Astrocyte (in vitro differentiated cells and primary cell): ENCODE measurements at places on chromosomes 1 and 21. TPM values are rescaled to one million over a fixed set of nuclear protein-coding genes. Genes with fewer than 3 reads are reported as not detected.
A peak's percentile ranks its signal among the peaks of the same experiment; 100 is the strongest.

Gene ZNF683
- total RNA-seq, result not detected in 2 replicates

DNA sequence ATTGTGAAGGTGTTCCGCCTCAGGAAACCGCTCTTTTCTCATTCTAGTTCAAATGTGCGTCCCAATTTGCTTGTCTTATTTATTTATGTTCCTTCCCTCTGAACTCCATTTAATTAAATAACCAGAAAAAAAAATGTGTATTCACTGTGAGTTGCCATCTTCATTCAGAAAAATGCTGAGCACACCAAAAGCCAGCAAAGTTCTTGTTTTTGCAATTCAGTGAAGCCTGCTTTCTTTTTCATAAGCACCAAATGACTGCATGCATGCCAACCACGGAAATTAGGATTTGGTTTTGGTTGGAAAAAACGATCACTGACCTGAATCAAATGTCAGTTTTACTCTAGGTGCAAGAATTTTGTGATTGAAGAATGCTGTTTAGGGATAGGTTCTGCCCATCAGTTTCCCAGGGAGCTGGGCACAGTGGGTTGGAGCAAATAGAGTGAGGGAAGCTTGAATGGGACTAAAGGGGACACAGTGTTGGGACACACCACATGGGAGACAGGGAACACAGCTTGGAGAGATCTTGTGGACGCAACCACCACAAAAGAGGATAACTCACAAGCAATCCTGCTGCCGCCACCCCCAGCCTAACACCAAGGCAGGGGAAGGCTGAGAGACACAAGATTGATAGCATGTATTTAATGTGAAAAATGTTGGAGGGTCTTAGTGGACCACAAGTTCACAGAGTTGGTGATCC, 183.4 kb upstream of the GALNT2 start:
- no peak overlapping the region for H3K4me3 ChIP-seq
- H3K36me3 ChIP-seq, result no peaks in the 10 kb centered on the region
- DNase-seq, result no peak
- H3K27me3 ChIP-seq, result peaks cover 8% of the 10 kb centered on the region
- H3K27ac ChIP-seq, result no peak overlapping the region

Gene CITED4
- 4.8 and 7.1 TPM in 2 replicates for total RNA-seq

Gene FMO5
- 1.0 and 1.3 TPM in 2 replicates for total RNA-seq

DNA sequence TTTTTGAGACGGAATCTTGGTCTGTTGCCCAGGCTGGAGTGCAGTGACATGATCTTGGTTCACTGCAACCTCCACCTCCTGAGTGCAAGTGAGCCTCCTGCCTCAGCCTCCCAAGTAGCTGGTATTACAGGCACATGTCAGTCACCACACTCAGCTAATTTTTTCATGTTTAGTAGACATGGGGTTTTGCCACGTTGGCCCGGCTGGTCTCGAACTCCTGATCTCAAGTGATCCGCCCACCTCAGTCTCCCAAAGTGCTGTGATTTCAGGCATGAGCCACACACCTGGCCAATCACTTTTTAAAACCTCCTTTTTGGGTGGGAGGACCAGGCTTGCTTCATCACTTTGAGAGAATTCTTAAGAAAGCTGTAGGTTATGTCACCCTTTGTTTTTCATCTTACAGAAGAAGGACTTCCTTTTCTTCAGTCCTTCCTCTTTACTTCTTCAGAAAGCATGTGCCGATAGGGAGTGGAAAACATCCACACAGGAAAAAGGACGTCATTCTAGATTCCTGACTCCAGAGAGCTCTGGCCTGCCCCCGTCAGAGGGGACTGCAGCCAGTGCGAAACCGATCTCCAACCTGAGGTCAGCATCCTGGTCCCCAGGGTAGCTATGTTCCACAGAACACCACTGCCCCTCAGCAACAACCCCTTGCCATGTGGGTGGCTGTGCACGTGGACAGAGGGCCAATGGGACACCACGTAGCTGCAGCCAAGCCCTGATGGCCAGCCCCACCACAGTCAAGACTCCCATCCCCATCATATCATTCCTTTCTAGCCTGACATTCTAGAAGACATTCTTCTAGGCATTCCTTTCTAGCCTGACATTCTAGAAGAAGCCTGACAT, 21.9 kb downstream of the NCF2 start:
- peak; percentile 24 for DNase-seq
- H3K27me3 ChIP-seq, result no peaks in the 10 kb centered on the region
- peaks cover 21% of the 10 kb centered on the region for H3K4me1 ChIP-seq
- peak overlapping the region; percentile 51 for H3K27ac ChIP-seq
- H3K4me3 ChIP-seq, result no peak overlapping the region
- no peaks in the 10 kb centered on the region for H3K36me3 ChIP-seq

Gene IFI44L
- total RNA-seq, result 184 and 271 TPM in 2 replicates

- peaks cover 30% of the 10 kb centered on the region for H3K4me1 ChIP-seq
- peak; percentile 87 for DNase-seq
- peak overlapping the region; percentile 93 for H3K27ac ChIP-seq
- no peaks in the 10 kb centered on the region for H3K27me3 ChIP-seq
- H3K4me3 ChIP-seq, result peak overlapping the region; percentile 95
Observed at GRCh38 chr1:113931451-113931851, 2.3 kb downstream of the HIPK1 start.

Gene KIAA1614
- 0.84 and 0.96 TPM in 2 replicates for total RNA-seq

GRCh38 chr1:16026723-16027484, 5.1 kb downstream of the CLCNKA start:
- no peaks in the 10 kb centered on the region for H3K4me1 ChIP-seq
- no peak overlapping the region for H3K27ac ChIP-seq
- H3K27me3 ChIP-seq, result no peaks in the 10 kb centered on the region

DNA sequence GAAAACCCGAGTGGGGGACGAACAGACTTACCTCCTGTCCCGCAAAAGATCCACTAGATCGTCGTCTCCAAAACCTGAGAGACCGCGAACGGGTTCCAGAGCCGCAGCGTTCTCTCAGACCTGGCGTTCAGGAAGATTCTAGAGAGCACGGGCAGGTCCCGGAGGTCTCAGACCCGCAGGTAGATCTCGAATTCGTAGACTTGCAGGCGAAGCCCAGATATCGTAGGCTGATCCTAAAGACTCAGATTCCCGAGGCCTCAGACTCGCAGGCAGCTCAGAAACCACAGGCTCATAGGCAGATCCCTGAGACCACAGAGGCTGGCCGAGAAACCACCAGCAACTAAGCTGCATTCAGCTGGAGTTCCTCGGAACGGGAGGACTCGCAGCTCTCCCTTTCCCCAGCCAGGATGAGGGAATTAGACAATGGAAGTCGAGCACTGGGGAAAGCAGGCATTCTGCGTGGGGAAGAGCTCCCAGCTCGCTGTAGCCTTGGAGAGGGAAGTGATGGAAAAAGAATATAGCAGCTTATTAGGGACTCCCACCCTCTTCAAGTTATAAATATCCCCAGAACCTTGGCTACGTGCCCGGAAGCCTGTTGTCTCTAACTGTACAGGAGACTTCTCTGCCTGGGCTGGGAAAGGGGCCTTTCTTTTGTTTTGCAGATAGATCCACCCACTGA, at the start of gene ZNF436:
Gene ZNF436 (minus strand): TSS at position 502 of the 679 bp plus-strand sequence. CDS start 1,831 bp downstream, outside the sequence.
- H3K27me3 ChIP-seq, result no peaks in the 10 kb centered on the region
- peaks cover 16% of the 10 kb centered on the region for H3K36me3 ChIP-seq
- peak within 1 kb of the TSS; percentile 99 for H3K27ac ChIP-seq
- peak; percentile 85 for DNase-seq
- peak within 1 kb of the TSS; percentile 99 for H3K4me3 ChIP-seq

Gene ZFP69B
- total RNA-seq, result 4.3 and 5.4 TPM in 2 replicates

- peaks cover 30% of the 10 kb centered on the region for H3K4me1 ChIP-seq
- peaks cover 3% of the 10 kb centered on the region for H3K36me3 ChIP-seq
- no peaks in the 10 kb centered on the region for H3K27me3 ChIP-seq
- no peak overlapping the region for H3K4me3 ChIP-seq
- DNase-seq, result no peak
Observed at GRCh38 chr1:33367485-33368405, 46.8 kb upstream of the A3GALT2 start.

Gene UQCRH
- 299 and 337 TPM in 2 replicates for total RNA-seq

Gene SMPDL3B
- 2.2 and 2.5 TPM in 2 replicates for total RNA-seq

Gene PBX1
- 34.2 and 37.2 TPM in 2 replicates for total RNA-seq

Gene CFAP107
- total RNA-seq, result not detected in 2 replicates

Gene AADACL4
- total RNA-seq, result not detected in 2 replicates

GRCh38 chr1:29362764-29363163, 126.4 kb downstream of the PTPRU start:
- peaks cover 11% of the 10 kb centered on the region for H3K27me3 ChIP-seq
- no peaks in the 10 kb centered on the region for H3K4me1 ChIP-seq
- H3K4me3 ChIP-seq, result no peak overlapping the region
- no peak for DNase-seq
- H3K36me3 ChIP-seq, result no peaks in the 10 kb centered on the region

DNA sequence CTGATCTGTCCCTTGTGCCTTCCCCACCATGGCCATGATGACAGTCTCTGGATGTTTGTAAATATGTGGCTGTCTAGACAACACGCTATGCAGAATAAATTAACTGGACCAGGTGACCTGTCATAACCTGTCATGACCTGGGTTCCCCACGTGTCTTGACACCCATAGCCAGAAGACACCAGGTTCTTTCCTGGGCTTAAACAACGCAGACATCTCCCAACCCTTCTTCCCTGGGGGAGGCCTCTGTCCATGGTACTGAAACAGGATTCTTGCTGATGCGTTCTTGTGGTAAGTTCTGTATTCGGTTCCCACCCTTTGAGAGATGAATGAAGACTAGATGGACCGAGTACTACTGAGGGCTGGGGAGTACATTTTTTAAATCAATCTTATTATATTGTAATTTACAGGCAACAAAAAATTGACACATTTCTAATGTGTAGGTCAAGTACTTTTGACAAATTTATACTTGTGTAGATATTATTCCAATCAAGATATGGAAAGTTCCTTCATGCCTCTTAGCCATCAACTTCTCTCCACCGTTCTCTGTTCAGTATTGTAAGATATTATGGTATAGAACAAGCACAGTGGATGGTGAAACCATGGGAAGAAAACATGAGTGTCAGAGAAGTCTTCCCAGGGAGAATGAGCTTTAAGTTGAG, 738.8 kb downstream of the PTPRU start:
- no peaks in the 10 kb centered on the region for H3K36me3 ChIP-seq
- peaks cover 26% of the 10 kb centered on the region for H3K4me1 ChIP-seq
- H3K27me3 ChIP-seq, result no peaks in the 10 kb centered on the region
- H3K4me3 ChIP-seq, result no peak overlapping the region

Gene MSH4
- total RNA-seq, result 0.34 and 0.43 TPM in 2 replicates

Gene LYPLAL1
- 25.6 and 26.1 TPM in 2 replicates for total RNA-seq

- DNase-seq, result no peak
- no peak overlapping the region for H3K4me3 ChIP-seq
- no peaks in the 10 kb centered on the region for H3K27me3 ChIP-seq
- H3K36me3 ChIP-seq, result no peaks in the 10 kb centered on the region
- H3K4me1 ChIP-seq, result peaks cover 46% of the 10 kb centered on the region
Observed at GRCh38 chr1:109280862-109281261, 2.1 kb downstream of the PSRC1 start.

- H3K27me3 ChIP-seq, result peaks cover 40% of the 10 kb centered on the region
- no peaks in the 10 kb centered on the region for H3K36me3 ChIP-seq
- H3K4me3 ChIP-seq, result no peak overlapping the region
- no peak overlapping the region for H3K27ac ChIP-seq
Observed at GRCh38 chr1:207670997-207671396, 26.1 kb downstream of the CR1L start.

Gene PTPRC
- total RNA-seq, result 0.20 TPM in 1 of 2 replicates, not detected in the other

Gene CLDN19
- total RNA-seq, result 0.11 TPM in 1 of 2 replicates, not detected in the other

- no peaks in the 10 kb centered on the region for H3K4me1 ChIP-seq
- H3K4me3 ChIP-seq, result no peak overlapping the region
- no peak overlapping the region for H3K27ac ChIP-seq
- no peaks in the 10 kb centered on the region for H3K27me3 ChIP-seq
Observed at GRCh38 chr1:153515504-153516394, 20.0 kb downstream of the S100A6 start.

DNA sequence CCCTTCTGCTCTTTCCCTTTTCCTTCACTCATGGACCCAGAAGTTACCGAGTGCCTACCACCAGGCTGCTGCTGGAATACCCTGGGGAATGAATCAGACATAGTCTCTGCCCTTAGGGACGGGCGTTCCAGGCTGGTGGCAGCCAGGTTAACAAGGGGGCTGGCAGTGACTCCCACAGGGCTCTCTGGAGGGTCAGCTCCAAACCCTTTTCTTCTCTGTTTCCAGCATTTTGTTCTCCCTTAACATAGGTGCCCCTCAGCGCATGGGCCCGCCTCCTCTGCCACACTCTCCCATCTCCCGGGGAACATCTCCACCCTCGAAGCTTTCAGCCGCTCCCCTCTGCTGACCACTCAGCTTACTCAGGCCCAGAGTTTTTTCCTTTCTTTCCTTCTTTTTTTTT, 62.9 kb upstream of the LRP8 start:
- DNase-seq, result no peak
- H3K4me1 ChIP-seq, result no peaks in the 10 kb centered on the region
- H3K27me3 ChIP-seq, result no peaks in the 10 kb centered on the region

DNA sequence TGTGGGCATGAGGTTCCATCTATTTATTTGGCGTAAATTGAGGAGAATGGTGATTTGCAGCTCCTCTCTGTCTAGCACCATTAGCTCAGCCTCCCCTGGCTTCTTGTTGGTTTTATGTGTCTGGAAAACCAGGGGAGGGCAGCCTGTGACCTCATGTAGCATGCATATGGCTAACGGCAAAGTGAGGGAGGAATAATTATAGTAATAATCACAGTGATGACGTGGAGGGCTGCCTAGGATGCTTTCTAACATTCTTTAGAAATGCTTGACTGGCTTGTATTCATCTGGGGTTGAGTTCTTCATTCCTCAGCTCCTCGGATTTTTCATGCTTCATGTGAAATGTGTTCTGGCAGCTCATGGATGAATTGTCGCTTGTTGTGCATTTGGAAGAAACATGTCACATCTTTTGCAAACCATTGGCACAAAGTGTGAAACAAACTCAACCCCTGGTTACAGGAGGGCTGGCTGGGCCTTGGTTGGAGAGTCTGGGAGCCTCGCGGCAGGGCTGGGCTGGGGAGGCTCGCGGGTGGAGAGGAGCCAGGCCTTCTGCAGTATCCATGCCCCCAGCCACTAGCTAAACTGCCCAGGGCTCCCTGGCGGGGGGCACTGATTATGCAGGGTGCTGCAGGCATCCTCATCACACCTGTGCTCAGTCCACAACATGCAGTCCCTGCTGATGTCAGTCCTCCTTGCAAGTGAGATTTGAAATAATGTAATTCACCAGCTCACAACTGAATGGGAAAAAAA, 149.6 kb downstream of the DISC1 start:
- peaks cover 23% of the 10 kb centered on the region for H3K4me1 ChIP-seq
- H3K4me3 ChIP-seq, result no peak overlapping the region
- H3K27me3 ChIP-seq, result no peaks in the 10 kb centered on the region
- peak overlapping the region; percentile 54 for H3K27ac ChIP-seq

GRCh38 chr1:171212607-171213351, 27.7 kb downstream of the FMO2 start:
- no peak overlapping the region for H3K27ac ChIP-seq
- peaks cover 3% of the 10 kb centered on the region for H3K27me3 ChIP-seq
- no peak for DNase-seq
- no peaks in the 10 kb centered on the region for H3K4me1 ChIP-seq

DNA sequence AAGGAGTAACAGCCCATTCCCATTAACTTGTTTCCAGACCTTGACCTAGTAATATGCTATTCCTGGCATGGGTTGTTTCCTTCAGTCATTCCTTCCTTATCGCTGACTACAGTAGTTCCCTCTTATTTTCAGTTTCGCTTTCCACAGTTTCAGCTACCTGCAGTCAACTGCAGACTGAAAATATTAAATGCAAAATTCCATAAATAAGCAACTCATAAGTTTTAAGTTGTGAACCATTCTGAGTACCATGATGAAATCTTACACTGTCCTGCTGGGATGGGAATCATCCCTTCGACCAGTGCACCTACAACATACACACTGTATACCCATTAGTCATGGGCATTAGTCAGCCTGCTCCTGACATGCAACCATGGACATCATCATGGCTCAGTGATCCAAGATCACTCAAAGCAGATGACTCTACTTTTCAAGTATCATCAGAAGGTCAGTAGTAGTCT, 66.7 kb downstream of the CCDC30 start:
- no peaks in the 10 kb centered on the region for H3K36me3 ChIP-seq
- H3K4me3 ChIP-seq, result no peak overlapping the region
- no peak overlapping the region for H3K27ac ChIP-seq
- DNase-seq, result peak; percentile 67
- no peaks in the 10 kb centered on the region for H3K4me1 ChIP-seq
- H3K27me3 ChIP-seq, result no peaks in the 10 kb centered on the region
